RPMI7951 (cell line): ENCODE measurements at places on chromosomes 13 and 19.

DNA sequence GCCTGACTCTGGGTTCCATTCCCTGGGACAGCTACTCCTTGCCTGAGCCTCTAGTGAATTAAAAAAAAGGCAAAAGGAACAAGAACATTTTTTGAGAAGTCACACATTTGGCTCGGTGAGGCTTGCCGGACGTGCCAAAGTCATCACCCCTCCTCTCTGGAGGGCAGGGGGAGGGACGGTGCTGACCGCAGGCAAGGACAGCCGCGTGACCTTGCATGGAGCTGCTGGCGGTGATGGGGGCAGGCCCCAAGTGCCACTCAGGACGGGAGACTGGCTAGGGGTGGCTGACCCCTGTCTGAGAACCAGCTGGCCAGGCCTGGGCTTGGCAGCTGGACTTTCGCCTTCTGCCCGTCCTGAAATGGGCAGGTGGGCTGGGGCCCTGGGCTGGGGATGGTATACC is 26.4 kb downstream of the MAP2K2 start:
- DNase-seq, result peak; percentile 21

DNA sequence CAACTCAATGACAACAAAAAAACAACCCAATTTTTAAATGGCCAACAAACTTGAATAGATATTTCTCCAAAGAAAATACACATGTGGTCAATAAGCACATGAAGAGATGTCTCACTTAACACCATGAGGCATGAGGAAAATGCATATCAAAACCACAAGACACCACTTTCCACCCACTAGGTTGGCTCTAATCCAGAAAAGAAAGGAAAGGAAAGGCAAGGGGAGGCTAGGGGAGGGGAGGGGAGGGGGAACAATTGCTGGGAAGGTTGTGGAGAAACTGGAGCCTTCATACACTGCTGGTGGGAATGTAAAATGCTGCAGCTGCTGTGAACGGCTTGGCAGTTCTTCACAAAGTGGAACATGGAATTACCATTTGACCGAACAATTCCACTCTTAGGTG is 854.3 kb downstream of the UQCRFS1 start:
- DNase-seq, result no peak

- DNase-seq, result no peak
Observed at GRCh38 chr19:35945121-35945790, 9.1 kb downstream of the LRFN3 start.

DNA sequence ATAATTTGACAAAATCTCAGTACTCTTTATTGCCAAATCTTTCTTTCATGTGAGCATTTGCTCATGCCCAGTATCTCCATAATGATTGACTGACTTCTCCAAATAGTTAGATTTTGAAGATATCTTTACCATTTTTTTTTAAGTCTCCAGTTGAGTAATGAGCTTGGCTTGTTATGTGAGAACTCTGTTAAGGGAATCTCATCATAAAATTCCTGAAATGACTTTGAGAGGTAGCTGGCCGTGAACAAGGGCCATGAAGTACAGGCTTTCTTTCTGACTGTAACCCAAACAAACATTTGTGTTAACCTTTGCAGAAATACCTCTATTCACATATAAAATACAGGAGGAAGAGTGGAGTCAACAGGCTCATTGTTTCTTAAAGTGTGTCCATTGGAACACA is 449.7 kb downstream of the IRS2 start:
- peak; percentile 6 for DNase-seq

DNA sequence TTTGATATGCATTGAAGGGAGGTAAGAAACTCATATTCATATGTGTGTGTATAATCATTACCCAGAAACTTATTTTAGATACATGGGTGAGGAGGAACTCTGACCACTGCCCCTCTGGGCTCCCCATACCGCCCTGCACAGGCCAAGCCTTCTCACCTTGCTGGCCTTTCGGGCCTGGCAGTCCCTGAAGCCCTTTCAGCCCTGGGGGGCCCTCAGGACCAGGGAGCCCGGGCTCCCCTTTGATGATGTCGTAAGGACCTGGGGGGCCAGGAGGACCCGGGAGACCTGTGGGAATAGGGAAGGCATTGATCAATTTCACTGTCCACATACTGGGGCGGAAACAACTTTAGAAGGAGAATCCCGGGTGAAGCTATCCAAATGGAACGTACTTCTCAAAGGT is 142.3 kb downstream of the COL4A1 start:
- DNase-seq, result no peak

GRCh38 chr13:27133889-27134288 is 37.7 kb downstream of the USP12 start:
- DNase-seq, result no peak

DNA sequence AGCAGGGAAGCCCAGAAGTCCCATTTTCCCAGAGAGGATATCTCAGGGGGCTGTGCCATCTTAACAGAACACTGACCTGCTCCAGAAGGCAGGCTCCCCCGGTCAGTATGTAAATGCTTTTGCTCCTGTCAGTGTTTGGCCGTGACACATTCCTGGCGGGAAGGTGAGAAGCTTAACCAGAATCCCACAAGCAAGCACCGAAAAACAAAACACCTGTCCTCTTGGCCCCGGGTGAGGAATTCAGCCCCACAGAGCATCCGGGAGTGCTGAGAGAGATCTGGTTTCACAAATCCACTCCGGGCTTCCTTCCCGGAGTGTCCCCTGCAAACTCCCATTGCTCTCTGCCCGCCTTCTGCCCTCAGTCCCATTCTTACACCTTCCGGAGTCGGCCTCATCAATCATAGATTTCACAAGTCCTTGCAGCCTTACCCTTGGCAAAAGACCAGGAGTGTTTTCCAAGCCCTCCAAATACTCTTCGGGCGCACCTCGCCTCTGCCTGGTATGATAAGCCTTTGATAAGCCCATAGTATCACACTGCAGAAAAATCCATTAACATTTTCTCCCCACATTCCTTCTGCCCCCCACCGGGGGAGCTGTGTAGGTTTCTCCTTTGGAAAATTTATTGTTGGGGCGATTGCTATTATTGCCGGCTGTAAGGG is 12.2 kb downstream of the TPM4 start:
- no peak for DNase-seq

GRCh38 chr13:90552702-90553101 is 794.8 kb upstream of the MIR17HG start:
- no peak for DNase-seq

GRCh38 chr13:34750078-34750931 is 191.8 kb upstream of the NBEA start:
- DNase-seq, result no peak

DNA sequence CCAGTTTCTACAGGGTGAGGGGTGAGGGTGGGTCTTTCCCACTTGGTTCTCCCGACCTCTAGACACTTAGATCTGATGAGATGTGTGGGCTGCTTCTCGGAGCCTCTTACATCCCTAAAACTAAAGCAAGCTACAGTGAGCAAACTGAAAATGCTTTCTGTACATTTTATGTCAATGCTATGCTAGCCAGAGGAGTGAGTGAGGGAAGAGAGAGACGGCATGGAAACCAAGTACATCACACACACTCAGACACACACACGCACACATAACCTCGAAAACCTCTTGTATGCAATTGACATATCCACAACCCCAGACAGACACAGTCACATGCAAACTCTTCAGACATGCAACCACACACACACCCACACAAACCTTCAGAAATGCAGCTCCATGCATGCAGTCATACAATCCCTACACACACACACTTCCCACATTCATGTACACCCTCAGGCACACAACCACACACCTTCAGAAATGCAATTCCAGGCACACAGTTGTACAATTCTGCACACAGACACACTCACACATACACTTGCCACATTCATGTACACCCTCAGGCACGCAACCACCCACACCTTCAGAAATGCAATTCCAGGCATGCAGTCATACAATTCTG is 1.4 kb downstream of the SLC1A6 start:
- DNase-seq, result no peak

- DNase-seq, result no peak
Observed at GRCh38 chr13:35592457-35592856, 116.0 kb upstream of the MAB21L1 start.

DNA sequence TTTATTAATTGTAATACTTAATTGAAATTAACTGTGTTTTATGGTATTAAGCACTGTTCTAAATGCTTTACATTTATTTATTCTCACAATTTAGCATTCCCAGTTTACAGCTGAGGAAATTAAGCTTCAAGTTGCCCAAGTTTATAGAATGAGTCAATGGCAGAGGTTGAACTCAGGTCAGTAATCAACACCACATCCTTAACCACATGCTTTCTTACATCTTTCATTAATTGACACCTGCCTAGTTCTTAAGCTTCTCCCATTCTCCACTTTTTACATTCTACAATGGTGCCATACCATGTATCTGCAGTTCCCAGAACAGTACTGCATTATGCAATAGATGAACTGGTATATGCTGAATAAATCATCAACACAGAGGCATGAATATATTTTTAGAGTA is 11.7 kb upstream of the RBM26 start:
- no peak for DNase-seq
